Stimulated activated CD4-positive, alpha-beta T cell treated with anti-CD3 and anti-CD28 coated beads, TNF-alpha, amount 100 ng/mL, for 48 hours (primary cell): ENCODE measurements at places on chromosomes 11 and 22.

- DNase-seq = no peak
Observed at GRCh38 chr11:125463590-125464269, 32.3 kb downstream of the FEZ1 start.

- DNase-seq = no peak
Observed at GRCh38 chr11:12857572-12857971, 151.5 kb upstream of the RASSF10 start.

- DNase-seq = no peak
Observed at GRCh38 chr11:110522471-110522870, 92.7 kb downstream of the FDX1 start.

GRCh38 chr11:131760091-131761061, 390.0 kb downstream of the NTM start:
- no peak for DNase-seq

GRCh38 chr11:75576017-75576416, 14.0 kb downstream of the SERPINH1 start:
- no peak for DNase-seq

DNA sequence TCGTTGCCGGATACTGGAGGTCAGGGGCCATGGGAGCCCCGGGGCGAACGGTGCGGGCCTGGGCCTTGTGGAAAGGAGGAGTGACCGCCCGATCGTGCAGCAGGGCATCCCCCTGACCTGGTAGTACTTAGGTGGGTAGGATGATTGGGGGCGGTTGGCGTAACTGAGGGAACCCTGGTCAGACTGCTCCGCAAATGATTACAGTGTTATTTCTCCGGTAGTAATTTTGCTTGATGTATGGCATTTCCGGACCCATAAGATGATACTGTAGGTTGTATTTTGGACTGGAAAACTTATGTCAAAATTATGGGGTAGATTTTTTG, 762 bp downstream of the MTMR3 start:
- DNase-seq = no peak

- DNase-seq = no peak
Observed at GRCh38 chr11:116857936-116858335, 20.5 kb upstream of the APOA1 start.

DNA sequence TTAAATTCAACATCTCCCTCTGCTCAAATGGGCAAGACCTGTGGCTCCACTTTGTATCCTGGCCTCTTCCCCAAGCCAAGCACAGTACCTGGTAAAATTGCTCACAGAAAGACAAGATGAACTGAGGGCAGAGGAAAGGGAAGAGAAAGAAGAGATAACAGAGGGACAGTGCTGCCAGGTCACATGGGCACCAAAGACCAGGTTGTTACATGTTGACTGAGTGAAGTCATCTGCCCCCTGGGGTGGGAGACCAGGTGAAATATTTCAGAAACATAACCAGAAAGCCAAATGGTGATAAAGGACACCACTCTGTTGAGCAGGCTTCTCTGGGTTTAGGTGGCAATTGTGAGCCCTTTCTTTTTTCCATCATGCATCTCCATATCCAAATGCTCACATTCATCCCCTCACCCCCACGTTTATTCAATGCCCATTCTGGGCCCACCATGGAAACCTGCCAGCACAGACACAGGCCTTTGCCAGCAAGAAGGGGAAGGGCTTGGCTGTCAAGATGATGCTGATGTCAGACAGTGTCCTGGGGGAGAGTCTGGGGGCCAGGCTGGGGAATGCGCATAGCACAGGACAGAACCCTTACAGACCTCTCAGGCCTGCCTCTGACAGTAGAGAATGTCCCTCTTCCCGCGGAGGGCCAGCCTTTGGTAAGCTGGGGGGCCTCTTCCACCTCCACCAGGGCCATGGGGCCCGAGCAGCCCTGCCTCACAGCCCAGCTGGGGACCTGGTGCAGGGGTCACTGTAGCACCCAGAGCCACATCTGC, 51.6 kb downstream of the DGCR2 start:
- no peak for DNase-seq

- DNase-seq = no peak
Observed at GRCh38 chr22:27513021-27513420, 288.5 kb downstream of the MN1 start.

DNA sequence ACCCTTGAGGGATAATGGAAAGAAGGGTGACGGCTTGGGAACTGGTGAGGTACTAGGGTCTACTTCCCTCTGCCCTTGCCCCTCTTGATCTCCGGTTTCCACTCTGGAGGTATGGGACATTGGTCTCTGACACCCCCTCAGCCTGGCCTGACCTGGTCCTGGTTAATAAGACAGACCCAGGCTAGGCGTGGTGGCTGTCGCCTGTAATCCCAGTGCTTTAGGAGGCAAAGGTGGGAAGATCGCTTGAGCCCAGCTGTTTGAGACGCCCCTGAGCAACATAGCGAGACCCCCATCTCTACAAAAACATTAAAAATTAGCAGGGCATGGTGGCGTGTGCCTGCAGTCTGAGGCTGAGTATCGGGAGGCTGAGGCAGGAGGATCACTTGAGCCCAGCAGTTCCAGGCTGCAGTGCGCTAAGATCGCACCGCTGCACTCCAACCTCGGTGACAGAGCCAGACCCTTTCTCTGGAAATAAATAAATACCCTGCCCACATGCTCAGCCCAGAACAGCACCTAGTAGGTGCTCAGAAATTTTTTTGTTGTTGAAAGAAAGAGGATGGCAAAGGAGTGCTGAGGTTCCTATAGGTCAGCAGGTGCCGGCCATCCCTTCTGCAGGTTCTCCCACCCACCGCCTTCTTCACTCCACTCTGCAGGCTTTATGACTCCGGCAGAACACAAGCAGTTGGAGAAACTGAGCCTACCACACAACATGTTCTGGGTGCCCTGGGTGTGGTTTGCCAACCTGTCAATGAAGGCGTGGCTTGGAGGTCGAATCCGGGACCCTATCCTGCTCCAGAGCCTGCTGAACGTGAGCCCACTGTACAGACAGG, 6.3 kb downstream of the BEST1 start:
- no peak for DNase-seq

DNA sequence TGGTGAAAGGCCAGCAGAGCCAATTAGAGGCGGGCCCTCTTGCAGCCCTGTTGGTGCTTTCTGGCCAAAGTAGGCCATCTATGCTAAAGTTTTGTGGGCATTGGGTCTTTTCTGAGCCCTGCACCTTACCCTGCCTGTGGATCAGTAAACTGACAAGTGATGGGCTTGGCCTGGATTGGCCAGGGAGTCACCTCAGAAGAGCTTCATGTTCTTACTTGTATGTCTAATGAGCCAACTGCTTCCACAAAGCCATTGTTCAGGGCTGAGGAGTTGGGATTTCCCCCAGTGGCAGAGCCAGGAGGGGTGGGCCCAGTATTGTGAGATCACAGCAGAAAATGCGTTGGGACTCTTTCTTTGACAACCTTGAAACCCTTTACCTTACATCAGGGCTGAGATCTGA, 90.4 kb downstream of the CWC15 start:
- DNase-seq = no peak

DNA sequence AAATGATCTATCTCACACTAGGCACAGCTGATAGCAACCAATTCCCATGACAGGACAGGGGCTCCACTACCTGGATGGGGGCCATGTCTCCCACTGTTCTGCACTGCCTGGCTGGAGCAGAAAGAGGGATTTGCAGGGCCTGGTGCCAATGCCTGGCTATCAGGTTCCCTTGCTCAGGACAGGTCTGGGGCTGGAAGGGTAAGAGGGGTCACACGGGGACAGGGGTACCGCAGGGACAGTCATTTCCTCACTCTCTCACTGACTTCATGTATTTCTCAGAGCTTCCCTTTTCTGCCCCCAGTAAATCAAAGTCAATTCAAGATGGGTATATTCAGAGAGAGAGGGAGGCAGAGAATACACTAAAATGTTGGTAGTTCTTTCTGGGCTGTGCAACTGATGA, 119.1 kb upstream of the CSNK2A3 start:
- DNase-seq = no peak

DNA sequence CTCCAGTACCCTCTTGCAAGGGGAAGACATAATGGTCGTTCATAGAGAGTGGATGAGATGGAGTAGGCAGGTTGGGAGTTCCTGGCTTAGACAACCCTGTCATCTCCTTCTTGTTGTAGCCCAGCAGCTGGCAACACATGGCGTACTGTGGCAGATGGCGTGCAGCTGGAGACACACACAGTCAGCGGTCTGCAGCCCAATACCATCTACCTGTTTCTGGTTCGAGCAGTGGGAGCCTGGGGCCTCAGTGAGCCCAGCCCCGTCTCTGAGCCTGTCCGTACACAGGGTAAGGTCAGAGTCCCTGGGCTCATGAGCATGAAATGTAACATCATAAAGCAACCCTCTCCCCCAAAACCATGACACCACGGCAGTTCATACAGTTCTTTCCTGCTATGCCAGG, 8.7 kb downstream of the ROBO3 start:
- no peak for DNase-seq

DNA sequence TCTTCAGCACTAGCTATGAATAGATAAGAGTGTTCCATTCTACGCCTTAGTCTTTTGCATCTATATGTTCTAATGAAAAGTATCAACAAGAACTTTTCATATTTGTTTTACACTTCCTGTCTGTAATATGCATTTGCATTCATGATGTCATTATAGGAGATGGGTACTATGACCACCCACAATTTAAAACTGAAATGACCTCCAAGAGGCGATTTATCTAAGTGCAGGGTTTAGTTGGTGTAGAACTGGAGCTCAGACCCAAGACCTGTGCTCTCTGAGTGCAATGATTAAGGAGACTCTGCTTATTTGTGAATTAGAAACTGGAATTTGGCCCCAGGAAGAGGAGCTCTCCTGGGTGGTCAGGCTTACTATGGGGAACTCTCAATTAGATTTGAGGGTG, 289.1 kb downstream of the ETS1 start:
- DNase-seq = no peak

GRCh38 chr11:57499413-57499982, 16.0 kb downstream of the SLC43A1 start:
- no peak for DNase-seq

DNA sequence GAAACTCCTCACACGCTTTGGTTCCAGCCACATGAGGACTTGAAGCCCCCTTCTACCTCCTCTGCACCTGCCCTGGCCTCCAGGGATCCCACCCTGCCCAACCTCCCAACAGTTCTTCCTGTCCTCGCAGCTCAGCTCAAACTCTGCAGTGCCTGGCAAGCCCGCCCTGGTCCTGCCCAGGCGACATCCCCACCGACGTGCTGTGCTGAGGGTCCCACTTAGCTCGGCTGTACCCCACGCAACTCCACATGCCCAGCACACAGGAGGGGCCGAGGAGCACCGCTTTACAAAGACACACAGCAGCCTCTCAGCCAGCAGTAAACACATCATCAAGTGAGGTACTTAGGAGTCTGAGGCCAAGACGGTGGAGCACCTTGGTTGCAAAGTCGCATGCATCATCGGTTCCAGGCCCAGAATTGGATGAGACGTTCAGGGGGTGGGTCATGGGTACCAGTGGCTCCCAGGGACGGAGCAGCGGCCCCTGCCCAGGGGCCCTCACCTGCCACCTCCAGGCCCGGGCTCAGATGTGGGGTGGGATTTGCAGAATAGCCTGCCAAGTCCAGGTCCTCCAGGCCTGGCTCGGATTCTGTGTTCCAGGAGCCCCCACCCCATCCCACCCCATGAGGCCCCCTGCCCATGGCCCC, 72.6 kb downstream of the CELSR1 start:
- no peak for DNase-seq

GRCh38 chr11:45092901-45093760, 53.3 kb upstream of the PRDM11 start:
- no peak for DNase-seq

DNA sequence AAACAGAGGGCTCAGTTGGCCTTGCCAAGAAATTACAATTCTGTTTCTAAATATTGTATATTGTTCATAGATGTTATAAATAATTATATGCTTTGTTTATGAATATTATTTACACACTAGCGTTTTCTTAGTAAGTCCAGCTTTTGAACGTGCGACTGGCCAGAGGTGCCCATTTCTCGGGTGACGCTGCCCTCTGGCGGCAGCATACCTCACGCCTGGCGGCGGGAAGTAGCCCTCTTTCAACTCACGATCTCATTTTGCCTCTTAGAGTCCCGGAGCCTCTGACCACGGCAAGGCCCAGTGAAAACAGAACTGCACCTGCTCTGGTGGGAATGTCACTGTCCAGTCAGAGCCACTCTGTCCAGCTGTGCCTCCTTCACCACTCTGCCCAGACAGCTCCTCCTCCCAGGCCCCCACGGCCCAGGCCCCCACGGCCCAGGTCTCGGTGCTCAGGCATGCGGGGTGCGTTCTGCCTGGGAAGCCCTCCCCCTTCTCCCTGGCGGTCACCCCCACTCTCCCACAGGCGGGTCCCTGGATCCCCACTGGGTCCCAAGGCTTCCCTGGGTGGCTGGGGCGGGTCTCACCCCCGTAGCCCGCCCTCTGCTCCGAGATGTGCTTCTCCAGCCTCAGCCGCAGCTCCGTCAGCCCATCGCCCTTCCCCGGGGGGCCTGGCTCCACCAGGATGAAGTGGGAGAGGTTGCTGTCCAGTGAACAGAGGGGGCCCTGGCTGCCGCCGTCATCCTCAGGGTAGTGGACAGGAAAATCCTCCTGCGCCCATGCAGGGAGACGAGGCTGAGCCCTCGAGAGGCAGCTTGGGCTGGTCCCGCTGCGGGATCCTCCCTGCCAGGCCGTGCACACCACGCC, 19.3 kb downstream of the TSSC4 start:
- peak; percentile 57 for DNase-seq
